Left cardiac atrium (tissue), 4 donors: ENCODE measurements at places on chromosomes 2 and 18. TPM values are rescaled to one million over a fixed set of nuclear protein-coding genes. Genes with fewer than 3 reads are reported as not detected.

DNA sequence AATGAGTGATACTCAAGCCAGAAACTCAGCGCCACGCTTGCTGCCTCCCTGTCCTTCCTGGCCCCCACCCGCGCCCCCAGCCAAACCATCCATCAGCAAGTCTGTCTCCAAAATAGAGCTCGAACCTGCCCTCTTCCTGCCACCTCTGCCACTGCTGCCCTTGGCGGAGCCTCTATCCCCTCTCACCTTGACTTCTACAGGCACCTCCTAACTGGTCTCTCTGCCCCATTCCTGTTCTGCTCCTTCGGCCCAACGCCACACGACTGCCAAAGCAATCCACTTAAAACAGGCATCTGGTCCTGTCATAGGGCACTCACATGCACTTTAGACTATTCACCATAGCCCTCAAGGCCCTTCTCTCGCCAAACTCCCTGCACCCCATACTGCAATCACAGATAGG lies 210.3 kb upstream of the SMAD2 start:
- no peak for DNase-seq

The ASAP2 gene
- 18.2 TPM for total RNA-seq

DNA sequence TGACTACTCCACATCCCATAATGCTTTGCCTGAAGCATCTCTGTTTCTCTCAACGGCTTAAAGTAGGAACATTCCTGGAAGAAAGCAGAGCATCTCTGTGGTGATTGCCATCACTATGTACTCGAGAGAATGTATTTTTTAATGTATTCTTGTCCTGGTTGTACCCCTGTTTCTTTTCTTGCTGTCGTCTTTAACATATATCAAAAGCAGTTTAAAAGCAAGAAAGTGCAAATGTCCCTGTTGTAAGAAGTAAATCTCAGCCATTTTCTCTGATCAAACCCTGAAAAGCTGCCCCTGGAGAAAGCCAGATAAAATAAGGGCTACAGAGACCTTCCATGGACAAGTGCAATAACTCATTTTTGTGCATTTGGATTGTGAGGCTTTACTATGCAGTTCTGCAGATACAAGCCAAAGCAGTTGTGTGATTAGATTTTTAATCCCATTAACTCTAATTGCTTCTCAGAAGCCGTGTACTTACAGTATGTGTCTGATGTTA lies 70.8 kb downstream of the XIRP2 start:
- DNase-seq: no peak

GRCh38 chr2:219123356-219124135 lies 37.1 kb downstream of the NHEJ1 start:
- DNase-seq: no peak

The MAPK4 gene
- 64.4 TPM for total RNA-seq

DNA sequence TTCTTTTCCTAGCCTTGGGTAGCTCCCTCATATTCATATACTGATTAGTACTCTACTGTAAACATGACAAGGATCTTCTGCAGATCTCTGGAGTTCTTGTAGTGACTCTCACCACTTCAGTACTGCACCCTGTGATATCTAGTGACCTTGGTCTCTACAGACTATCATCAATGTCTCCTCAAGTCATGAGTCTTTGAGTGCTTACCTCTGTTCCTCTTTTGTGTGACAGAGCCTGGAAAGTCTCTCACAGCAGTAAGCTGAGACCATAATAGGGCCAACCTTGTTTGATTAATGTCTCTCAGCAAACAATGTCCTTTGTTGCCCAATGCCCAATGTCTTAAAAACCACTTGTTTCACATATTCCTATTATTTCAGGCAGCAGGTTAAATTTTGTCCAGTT lies 34.2 kb upstream of the BAZ2B start:
- no peak for DNase-seq

GRCh38 chr2:172571245-172571644 lies 15.4 kb downstream of the PDK1 start:
- DNase-seq: no peak
